ENCODE measurements at places on chromosomes 1 and 21.
A peak's percentile ranks its signal among the peaks of the same experiment; 100 is the strongest.

- no peak for DNase-seq
Observed at GRCh38 chr1:224707843-224708725, 92.0 kb downstream of the CNIH3 start.

DNA sequence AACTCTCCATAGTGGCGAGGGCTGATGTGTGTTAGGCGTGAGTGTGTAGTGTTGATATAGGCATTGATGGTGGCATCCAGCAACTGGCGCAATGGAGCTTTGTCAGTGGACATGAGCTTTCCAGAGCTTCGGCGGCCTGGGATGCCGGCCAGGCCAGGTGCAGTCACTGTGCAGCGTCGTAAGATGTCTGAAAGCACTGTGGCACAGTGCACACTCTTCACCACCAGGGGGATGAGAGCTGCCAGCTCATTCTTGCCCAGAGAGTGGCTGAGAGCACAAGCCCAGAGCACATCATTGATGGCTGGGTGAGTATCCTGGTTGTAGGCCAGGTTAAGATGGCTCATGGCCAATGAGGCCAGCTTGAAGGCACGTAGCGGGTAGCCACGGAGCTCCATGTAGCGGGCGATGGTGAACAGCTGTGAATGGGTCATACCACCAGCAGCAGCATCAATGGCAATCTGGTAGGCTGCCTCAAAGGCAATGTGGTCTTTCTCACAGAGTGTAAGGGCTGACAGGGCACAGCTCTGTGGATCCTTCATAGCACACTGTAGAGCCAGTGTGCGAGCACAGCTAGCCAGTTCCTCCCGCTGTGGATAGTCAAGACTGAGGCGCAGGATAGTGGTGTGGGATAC is 6.7 kb downstream of the UROD start:
- peak; percentile 72 for DNase-seq

GRCh38 chr1:96187020-96187419 is 534.6 kb upstream of the PTBP2 start:
- no peak for DNase-seq

DNA sequence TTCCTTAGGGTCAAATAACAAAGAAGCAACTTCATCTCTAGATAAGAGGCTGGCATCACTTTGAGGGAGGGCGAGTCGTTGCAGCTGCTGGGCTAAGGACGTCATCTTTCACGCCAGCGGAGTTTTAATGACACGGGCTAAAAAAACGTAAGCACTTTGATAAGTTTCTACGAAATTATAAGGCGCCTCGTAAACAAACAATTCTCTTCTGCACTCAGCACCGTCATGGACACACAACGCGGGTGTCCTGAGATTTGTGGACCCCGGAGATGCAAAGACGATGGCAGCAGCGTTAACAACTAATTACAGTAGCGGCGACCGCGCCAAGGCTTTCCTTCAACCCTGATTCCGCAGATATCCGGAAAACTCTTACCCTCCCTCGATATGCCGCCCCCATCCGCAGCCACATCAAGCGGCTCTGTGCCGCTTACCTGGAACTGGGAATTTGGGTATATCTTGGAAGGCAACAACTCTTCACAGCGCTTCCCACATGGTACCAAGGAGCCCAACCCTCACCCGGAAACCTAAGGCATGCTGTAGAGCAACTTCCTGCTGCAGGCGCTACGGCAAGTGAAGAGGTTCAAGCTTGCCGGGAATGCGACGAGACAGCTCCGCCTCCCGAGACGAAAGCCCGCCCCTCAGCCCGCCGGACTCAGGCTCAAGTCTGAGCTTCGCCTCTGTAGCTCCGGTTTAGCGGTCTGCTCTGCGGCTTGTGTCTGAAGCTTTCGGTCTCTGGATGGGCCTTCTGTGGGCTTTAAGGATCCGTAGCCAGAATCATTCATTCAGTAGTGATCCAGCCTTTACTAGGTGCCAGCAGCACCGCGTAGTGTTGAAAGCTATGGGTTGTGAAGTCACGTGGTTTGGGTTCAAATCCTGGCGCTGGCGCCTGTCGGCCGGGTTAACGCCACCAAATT is at the start of gene HEATR1:
Gene HEATR1, minus strand, starts transcription at position 526 of the 914 bp plus-strand sequence. Its CDS starts 421 bp downstream, at position 105.
- DNase-seq, result peak; percentile 96

- peak; percentile 56 for DNase-seq
Observed at GRCh38 chr1:15975358-15975804, 520 bp downstream of the ZBTB17 start.

- DNase-seq, result no peak
Observed at GRCh38 chr1:150132372-150132771, 17.3 kb upstream of the PLEKHO1 start.

DNA sequence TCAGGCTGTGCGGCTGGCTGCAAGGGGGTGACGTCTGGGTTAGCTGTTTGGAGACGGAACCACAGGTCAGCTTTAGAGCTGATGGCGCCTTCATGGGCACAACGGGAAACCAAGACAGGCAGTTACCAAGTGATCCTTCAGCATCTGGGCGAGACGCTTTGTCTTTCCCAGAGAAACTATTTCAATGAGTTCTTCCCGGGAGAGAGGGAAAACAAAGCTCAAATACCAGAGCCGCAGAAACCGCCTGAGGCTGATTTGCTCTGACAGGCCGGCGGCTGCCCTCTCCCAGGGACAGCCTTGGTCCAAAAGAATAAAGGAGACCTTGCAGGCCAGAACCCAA is 76.5 kb downstream of the CD58 start:
- DNase-seq, result no peak
